ENCODE measurements at places on chromosomes 2 and 18. TPM values are rescaled to one million over a fixed set of nuclear protein-coding genes. Genes with fewer than 3 reads are reported as not detected.

Gene LIMS3
- total RNA-seq, result 0.11 TPM

Gene DSG4
- total RNA-seq, result not detected

Gene PLA2R1
- total RNA-seq, result not detected

Gene SEPTIN10
- total RNA-seq, result 6.3 TPM

Gene NXPH2
- total RNA-seq, result not detected

Gene OTOF
- total RNA-seq, result 2.3 TPM

Gene PAX8
- total RNA-seq, result 1.4 TPM

Gene AQP12A
- not detected for total RNA-seq

Gene TGFBRAP1
- total RNA-seq, result 20.0 TPM

- H3K36me3 ChIP-seq, result no peaks in the 10 kb centered on the region
- H3K27ac ChIP-seq, result peak overlapping the region; percentile 67
- H3K4me3 ChIP-seq, result no peak overlapping the region
- DNase-seq, result peak; percentile 76
- peaks cover 4% of the 10 kb centered on the region for H3K27me3 ChIP-seq
Observed at GRCh38 chr18:69469444-69469919, 68.8 kb downstream of the DOK6 start.

DNA sequence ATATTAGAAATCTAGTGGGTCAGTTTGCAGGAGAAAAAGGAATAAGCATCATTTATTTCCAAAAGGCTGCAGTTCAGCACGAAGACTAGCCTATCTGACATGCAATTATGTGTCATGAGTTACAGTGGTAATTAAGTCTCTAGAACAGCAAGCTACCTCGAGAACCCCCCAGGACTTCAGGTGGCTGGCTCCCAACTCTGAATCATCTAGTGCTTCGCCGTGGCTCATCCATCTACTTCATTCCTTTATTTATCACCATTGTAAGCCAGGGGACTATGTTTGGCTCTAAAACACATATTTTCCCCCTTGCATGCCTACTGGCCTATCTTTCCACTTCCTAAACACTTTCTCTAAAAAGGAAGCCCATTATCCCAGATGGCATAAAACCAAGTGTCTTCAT lies 121.6 kb downstream of the TXNL1 start:
- H3K4me3 ChIP-seq, result no peak overlapping the region
- peaks cover 8% of the 10 kb centered on the region for H3K27me3 ChIP-seq
- no peak overlapping the region for H3K27ac ChIP-seq
- peaks cover 5% of the 10 kb centered on the region for H3K4me1 ChIP-seq
- no peaks in the 10 kb centered on the region for H3K36me3 ChIP-seq
- no peak for DNase-seq

GRCh38 chr18:25896178-25896780 lies 194.1 kb downstream of the SS18 start:
- H3K27me3 ChIP-seq, result peaks cover 14% of the 10 kb centered on the region
- no peaks in the 10 kb centered on the region for H3K36me3 ChIP-seq
- peak; percentile 48 for DNase-seq
- H3K4me3 ChIP-seq, result no peak overlapping the region

- H3K36me3 ChIP-seq, result peaks cover 2% of the 10 kb centered on the region
- no peak for DNase-seq
- no peak overlapping the region for H3K27ac ChIP-seq
- H3K4me1 ChIP-seq, result peaks cover 13% of the 10 kb centered on the region
- H3K27me3 ChIP-seq, result no peaks in the 10 kb centered on the region
Observed at GRCh38 chr18:69961718-69962117, 14.0 kb upstream of the CD226 start.

GRCh38 chr2:148231858-148232257 lies 211.0 kb downstream of the MBD5 start:
- H3K27me3 ChIP-seq, result no peaks in the 10 kb centered on the region
- H3K4me1 ChIP-seq, result no peaks in the 10 kb centered on the region
- DNase-seq, result no peak
- no peak overlapping the region for H3K27ac ChIP-seq

- H3K4me1 ChIP-seq, result peaks cover 11% of the 10 kb centered on the region
- H3K27me3 ChIP-seq, result peaks cover 41% of the 10 kb centered on the region
- H3K4me3 ChIP-seq, result peak overlapping the region; percentile 63
- no peak overlapping the region for H3K27ac ChIP-seq
Observed at GRCh38 chr2:186695081-186695756, 1.4 kb downstream of the FAM171B start.

DNA sequence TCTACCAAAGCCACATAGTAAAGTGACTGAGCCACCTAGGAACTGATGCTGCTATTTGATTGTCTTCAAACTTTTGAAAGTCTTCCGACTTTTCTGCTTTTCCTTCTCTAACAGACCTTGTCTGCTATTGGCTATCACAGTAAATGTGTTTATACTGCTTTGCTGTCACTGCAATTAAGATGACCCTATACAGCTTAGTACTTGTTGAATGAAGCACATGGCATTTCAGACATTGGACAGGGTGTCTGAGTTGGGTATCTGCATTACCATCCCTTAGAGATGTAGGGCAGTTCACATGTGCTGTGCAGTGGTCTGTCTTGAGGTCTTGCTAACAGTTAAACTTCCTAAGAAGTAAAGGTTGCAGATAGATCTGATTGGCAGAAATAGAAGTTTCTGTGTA lies 3.6 kb downstream of the WDR43 start:
- H3K4me3 ChIP-seq, result peak overlapping the region; percentile 97
- peak overlapping the region; percentile 63 for H3K27ac ChIP-seq
- peaks cover 54% of the 10 kb centered on the region for H3K36me3 ChIP-seq
- no peak for DNase-seq

DNA sequence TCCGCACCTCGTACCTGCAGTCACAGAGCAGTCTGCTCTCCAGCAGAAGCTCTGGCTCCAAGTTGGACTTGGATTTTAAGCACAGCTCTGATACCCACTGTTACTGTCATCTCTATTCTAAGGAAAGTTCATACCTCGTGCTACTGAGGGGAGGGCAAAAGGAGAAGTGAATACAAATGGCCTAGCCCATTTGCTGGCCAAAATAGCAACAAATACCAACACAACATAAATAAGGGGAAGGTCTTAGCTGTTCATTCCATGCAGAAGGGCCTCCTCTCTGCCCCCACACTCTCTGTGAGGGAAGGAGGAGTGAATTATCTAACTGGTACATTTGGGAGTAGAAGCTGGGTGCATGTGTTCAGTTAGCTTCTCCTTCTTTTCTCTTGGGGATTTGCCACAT lies 739.4 kb upstream of the RAB6C start:
- no peak overlapping the region for H3K27ac ChIP-seq
- no peaks in the 10 kb centered on the region for H3K27me3 ChIP-seq
- H3K4me1 ChIP-seq, result no peaks in the 10 kb centered on the region
- no peaks in the 10 kb centered on the region for H3K36me3 ChIP-seq
- DNase-seq, result no peak
- no peak overlapping the region for H3K4me3 ChIP-seq

DNA sequence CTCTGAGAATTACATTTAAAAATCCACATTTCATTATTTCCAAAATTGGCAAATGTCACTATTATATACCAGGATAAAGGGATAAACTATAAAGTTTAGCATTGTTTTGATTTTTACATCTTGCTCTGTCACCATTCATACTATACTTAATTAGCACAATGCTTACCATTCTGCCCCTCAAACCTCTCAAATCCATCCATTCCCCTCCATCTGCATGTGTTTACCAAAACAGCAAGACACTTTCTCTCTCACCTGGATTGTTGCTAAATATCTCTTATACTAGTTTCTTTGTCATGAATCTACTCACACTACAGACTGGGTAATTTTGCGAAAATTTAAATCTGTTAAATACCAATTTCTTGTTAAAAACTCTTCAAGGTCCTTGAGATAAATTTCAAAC lies 496.1 kb downstream of the NR4A2 start:
- H3K4me1 ChIP-seq, result no peaks in the 10 kb centered on the region
- DNase-seq, result no peak
- no peaks in the 10 kb centered on the region for H3K27me3 ChIP-seq

GRCh38 chr2:235740821-235741220 lies 247.0 kb downstream of the AGAP1 start:
- no peaks in the 10 kb centered on the region for H3K36me3 ChIP-seq
- peaks cover 5% of the 10 kb centered on the region for H3K27me3 ChIP-seq
- H3K4me1 ChIP-seq, result no peaks in the 10 kb centered on the region

Data from activated CD4-positive, alpha-beta T cell treated with anti-CD3 and anti-CD28 coated beads for 36 hours (primary cell).